Mesothelial cell of epicardium (in vitro differentiated cells): ENCODE measurements at places on chromosomes 1 and 21. TPM values are rescaled to one million over a fixed set of nuclear protein-coding genes. Genes with fewer than 3 reads are reported as not detected.

DNA sequence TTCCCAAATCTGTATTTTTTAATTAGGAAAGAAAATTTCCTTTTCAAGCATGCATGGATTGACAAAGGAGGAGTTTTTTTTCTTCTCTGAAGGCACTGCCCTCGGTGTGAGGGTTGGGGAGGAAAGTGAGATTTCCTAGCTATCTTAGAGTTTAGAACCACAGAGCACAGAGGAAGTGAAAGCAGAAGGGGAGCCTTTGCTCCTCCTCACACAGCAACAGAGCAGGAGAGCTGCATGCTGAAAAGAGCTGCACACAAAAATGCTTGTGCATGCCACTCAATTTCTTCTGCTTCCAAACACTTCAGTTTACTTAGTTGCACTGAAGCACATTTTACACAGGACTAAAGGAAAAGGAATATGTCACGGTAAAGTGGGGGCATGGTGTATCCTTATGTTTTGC is 308.1 kb downstream of the GPATCH2 start:
- no peak for DNase-seq

GRCh38 chr1:147527941-147528936 is 13.1 kb upstream of the BCL9 start:
- DNase-seq, result no peak

GRCh38 chr1:166691476-166691875 is 147.8 kb upstream of the POGK start:
- DNase-seq, result no peak

Gene ZNF695
- total RNA-seq, result 5.9 to 9.2 TPM (median 7.7 TPM) in 3 replicates

GRCh38 chr1:56468518-56468917 is 110.8 kb downstream of the PLPP3 start:
- DNase-seq, result no peak

Gene HLX
- 0.75 to 1.3 TPM (median 0.84 TPM) in 3 replicates for total RNA-seq

Gene RIMS3
- total RNA-seq, result 12.5 to 13.0 TPM (median 12.9 TPM) in 3 replicates

- no peak for DNase-seq
Observed at GRCh38 chr1:58469016-58469415, 77.5 kb downstream of the OMA1 start.

GRCh38 chr1:8343464-8344001 is 25.6 kb downstream of the SLC45A1 start:
- DNase-seq, result no peak

GRCh38 chr1:232726048-232726779 is 79.0 kb upstream of the MAP10 start:
- DNase-seq, result no peak

Gene KIAA1614
- total RNA-seq, result 5.4 to 7.4 TPM (median 7.3 TPM) in 3 replicates

DNA sequence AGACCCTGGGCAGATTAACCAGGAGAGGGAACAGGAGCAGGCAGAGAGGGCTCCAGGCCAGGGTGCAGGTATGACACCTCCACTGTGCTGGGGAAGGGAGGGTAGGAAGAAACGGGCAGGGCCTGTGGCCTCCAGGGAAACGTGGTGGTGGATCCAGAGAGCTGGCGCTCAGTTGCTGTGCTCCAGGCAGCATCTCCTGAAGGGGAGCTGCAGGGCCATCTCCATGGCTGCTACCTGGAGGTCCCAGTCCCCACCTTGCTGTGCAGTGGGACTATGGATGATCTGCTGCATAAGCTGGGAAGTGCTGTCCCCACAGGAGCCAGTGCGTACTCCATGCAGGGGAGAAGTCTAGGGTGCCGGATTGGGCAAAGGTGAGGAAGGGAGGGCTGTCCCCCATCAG is 125.9 kb upstream of the RUNX3 start:
- DNase-seq, result no peak

Gene SAMD13
- 3.6 to 4.5 TPM (median 3.9 TPM) in 3 replicates for total RNA-seq

DNA sequence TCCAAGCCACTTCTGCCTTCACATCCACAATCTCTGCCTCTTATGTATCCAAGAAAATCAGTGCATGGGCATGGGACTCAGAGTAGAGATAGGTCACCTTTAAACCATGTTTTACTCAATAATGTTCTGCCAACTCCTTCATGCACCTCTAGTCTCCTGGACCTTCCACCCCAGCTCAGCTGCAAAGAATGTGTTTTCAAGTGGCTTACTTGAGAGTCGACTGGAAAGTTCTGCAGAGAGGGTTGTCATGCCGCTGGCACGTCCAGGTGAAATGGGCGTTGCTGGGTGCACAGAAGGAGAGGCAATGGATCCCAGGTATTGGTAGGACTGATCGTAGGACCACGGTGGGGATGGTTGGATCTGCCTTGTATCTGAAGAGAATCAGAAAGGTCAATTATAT is 130.3 kb downstream of the CLIC6 start:
- DNase-seq, result no peak

GRCh38 chr1:68358439-68358838 is 91.3 kb downstream of the RPE65 start:
- DNase-seq, result no peak

Gene MRPS6
- total RNA-seq, result 129 to 135 TPM (median 134 TPM) in 3 replicates
